ENCODE measurements at places on chromosomes 6 and 20.

GRCh38 chr20:62768551-62769287, 27.6 kb upstream of the MRGBP start:
- DNase-seq, result no peak

DNA sequence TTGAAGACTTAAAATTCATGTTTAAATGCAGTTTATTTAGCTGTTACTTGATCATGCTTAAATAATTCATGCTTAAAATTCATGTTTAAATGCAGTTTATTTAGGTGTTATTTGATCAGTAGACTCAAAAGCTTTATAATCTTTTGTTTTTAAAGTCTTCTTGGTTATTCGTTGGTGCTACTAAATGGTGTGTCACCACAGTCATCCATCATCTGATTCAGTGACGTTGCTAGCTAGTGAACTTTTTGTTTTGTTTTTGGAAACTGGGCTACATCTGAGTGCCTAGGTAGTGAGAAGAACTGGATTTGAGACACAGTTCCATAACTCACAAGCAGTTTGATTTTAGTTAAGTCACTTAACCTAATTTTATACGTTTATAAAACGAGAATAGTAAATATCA, 20.9 kb downstream of the SCAF8 start:
- DNase-seq, result no peak

GRCh38 chr6:49499623-49500022, at the start of gene GLYATL3:
TSS of gene GLYATL3 (plus strand) at chr6:49499923. CDS start at chr6:49511991, 12,068 bp downstream.
- DNase-seq, result no peak

DNA sequence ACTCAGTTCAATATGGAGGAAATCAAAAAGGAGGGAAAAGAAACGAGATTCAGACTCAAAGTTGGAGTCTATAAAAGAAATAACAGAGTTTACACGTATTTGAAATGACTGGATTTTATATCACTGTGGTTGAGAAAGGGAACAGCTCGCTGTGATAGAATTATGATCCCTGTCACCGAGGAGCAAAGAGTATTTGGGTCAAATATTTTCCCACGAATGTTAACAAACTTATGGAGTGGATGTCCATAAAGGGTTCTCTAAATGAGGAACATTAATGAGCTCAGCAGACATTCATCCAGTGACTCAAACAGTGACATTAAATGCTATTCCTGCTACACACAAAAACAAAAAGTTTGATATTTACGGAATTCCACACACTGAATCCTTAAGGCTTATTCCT, 57.9 kb downstream of the FHL5 start:
- DNase-seq, result no peak

- DNase-seq, result no peak
Observed at GRCh38 chr6:158900663-158901312, 81.6 kb upstream of the EZR start.

GRCh38 chr6:113362301-113363047, 494.7 kb upstream of the MARCKS start:
- no peak for DNase-seq

GRCh38 chr6:5164092-5164491, 79.0 kb downstream of the PPP1R3G start:
- no peak for DNase-seq

DNA sequence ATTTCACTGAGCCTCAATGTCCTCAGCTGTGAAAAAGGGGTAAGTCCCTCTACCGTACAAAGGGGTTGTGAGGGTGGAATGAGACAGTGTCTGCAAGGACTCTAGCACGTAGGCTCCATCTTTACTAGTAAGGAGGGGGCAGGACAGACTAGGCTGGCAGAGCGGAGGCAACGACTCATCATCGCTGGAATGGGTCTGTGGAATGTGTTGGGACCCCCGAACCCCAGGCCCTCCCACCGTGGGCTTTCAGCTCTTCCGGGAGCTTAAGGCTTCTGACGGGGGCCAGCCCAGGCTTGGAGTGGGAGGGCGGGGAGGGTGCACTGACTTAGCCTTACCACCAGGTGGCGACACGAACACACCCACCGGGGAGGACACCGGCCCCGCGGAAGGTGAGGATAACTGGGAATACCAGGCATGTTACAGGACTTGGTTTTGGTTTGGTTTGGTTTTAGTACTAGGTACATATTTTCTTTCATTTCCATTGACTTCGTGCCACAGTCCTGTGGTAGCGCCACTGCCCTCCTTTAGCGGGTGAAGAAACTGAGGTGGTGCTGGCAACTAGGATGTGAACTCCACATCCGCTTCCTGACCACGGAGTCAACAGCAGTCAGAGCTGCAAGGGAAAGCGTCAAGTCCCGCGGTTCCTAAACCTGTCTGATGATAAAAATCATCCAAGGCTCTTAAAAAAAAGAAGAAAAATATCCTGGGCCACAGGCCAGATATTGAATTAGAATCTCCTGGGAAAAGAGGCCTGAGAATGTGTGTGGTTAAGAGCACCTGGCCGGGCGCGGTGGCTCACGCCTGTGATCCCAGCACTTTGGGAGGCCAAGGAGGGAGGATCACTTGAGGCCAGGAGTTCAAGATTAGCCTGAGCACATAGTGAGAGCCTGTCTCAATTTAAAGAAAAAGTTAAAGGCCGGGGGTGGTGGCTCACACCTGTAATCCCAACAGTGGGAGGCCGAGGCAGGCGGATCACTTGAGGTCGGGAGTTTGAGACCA, 10.3 kb upstream of the TULP1 start:
- DNase-seq, result peak; percentile 69

GRCh38 chr6:98828211-98828788, 6.1 kb upstream of the POU3F2 start:
- no peak for DNase-seq

GRCh38 chr20:24796236-24796635, 152.8 kb upstream of the CST7 start:
- no peak for DNase-seq

GRCh38 chr6:90385759-90386313, 89.2 kb upstream of the BACH2 start:
- DNase-seq, result no peak

DNA sequence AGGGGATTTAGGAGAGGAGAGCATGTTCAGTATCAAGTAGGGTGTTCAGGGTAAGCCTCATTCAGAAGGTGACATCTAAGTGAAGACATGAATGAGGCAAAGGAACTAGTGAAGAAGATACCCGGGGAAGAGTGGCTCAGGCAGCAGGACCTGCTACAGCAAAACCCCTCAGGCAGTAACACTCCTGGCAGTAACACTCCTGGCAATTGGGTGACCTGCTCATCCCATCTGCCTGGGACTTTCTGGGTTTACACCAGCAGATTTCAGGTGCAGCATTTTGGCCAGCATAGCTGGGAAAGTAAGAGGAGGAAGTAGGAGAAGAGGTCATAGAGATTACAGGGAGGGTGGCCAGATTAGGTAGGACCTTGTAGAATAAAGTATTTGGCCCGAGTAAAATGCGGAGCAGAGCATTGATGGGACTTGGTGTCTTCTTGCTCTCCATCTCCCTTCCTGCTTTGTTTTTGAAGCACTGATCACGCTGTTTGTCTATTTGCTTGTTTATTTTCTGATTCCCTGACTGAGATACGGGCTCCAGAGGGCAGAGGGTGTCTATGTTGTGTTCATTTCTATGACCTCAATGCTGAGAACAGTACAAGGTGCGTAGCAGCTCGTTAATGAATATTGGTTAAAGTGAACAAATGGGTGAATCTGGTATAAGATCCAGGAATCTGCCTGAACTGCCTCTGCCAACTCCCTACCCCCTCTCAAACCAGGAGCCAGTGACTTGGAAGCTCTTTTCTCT, 88.3 kb downstream of the IYD start:
- no peak for DNase-seq

- DNase-seq, result no peak
Observed at GRCh38 chr6:156687789-156688619, 89.2 kb upstream of the ARID1B start.

- DNase-seq, result no peak
Observed at GRCh38 chr6:121498481-121499276, 63.2 kb downstream of the GJA1 start.

DNA sequence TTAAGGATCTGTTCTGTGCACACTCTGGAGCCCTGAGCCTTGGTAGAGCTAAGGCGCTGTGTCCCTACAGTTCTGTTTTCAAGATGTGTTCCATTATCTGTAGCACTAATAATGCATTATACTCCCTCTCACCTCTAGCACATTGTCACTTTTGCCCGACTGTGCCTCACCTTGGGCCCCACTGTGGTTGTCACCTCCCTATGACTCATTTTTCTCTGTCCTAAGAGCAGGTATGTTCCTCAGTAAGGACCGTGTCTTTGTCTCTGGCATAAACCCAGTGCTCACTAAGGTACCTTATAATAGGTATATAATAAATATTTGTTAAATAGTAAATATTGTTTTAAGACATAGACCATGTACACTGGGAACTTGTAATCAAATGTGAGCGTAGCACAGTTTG, 942.5 kb upstream of the CITED2 start:
- DNase-seq, result no peak

- DNase-seq, result no peak
Observed at GRCh38 chr6:71481801-71482200, 193.2 kb downstream of the OGFRL1 start.

GRCh38 chr6:153449279-153449678, 318.2 kb upstream of the RGS17 start:
- DNase-seq, result no peak

- DNase-seq, result no peak
Observed at GRCh38 chr6:144651234-144651633, 366.1 kb downstream of the UTRN start.

DNA sequence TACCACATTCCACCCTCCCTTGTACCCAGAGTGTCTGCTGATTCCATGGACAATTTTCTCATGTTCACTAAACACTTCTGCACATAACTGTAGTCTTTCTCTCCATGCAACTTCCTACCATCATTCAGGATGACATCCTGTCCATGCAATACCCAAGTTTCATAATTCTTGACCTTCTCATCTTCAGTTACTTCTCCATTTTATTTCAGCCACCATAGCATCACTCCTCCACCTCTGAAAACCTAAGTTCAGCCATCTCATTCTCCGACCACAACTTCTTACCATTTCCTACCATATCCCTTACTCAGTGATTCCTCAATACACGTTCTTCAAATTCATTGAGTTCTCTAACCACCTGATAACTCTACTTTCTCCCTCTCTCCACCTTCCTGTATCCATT, 216.5 kb upstream of the TENT5A start:
- DNase-seq, result no peak

DNA sequence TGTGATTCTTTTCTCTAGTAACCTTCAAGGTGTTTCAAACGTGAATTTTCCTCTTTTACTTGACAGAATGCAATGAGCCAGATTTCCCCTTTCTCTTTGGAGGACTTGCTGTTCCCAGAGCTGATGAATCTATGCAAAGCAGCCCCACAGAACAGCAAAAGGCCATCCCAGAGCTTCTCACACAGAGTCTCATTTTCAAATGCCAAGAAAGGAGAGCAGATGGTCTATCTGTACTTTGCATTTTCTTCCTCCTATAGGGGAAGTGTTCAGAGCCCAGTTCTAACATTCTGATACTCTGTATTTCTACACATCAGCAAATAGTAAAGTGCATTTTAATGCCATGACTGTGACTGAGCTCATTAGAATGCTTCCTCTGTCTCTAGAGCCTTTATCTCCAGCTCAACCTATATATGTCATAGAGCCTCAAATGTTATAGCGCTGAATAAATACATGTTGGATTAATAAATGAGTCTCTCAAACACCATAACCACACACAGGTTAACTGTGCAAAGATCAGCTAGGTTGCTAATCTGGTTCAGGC, 81.8 kb upstream of the EYA4 start:
- DNase-seq, result no peak

GRCh38 chr6:52735071-52735470, 28.2 kb downstream of the GSTA2 start:
- no peak for DNase-seq

- DNase-seq, result no peak
Observed at GRCh38 chr6:94349227-94349626, 929.9 kb upstream of the EPHA7 start.

GRCh38 chr6:139577124-139577762, 202.8 kb upstream of the CITED2 start:
- no peak for DNase-seq

GRCh38 chr20:17281478-17281877, 54.6 kb downstream of the PCSK2 start:
- DNase-seq, result no peak

DNA sequence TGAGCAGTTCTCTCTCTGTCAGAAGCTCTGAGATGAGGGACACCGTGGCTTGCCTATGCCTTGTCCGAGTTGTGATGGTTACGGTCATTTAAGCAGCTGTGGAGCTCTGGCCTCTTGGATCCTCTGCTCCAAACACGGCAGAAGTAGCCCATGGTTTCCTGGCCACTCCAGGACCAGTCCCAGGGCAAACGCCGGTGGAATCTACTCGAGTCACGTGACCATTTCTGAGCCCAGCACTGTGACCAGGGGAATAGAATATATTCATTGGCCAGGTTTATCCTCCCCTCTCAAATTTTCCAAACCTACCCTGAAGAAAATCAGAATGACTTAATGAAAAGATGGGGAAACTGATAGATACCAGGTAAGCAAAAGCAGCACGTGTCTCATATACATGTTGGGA, 152.8 kb downstream of the TTLL2 start:
- DNase-seq, result no peak

DNA sequence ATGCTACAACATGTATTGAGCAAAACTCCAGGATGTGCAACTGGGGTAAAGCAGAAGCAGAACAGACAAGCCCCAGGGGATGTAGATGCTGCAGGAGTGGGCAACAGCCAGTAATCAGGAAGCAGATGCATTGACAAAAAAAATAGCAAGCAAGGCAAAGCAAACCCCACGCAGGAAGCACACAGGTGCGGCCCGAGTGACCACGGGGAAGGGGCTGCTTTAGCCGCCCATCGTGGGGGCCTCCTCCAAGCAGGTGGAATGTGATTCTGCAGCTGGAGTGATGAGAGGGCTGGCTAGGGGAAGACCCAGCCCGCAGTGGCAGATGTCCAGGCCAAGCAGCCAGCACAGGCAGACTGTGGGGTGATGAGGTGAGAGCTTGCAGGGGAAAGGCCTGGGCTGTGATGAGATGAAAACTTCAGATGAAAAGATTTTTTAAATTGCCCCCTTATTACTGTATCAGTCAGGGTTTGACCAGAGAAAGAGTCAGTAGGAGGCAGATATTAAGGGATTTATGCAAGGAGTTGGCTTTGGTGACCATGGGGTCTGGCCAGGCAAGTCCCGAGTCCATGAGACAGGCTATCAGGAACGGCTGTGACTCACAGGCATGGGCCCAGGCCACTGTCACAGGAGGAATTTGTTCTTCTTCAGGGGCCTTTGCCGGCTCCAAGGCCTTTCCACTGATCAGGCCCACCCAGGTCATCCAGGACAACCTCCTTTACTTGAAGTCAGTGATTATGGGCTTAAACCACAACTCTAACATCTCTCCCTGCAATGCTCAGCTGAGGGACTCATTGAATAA, 207.6 kb downstream of the ANKRD60 start:
- no peak for DNase-seq

- no peak for DNase-seq
Observed at GRCh38 chr6:93165850-93166430, 253.4 kb downstream of the EPHA7 start.

DNA sequence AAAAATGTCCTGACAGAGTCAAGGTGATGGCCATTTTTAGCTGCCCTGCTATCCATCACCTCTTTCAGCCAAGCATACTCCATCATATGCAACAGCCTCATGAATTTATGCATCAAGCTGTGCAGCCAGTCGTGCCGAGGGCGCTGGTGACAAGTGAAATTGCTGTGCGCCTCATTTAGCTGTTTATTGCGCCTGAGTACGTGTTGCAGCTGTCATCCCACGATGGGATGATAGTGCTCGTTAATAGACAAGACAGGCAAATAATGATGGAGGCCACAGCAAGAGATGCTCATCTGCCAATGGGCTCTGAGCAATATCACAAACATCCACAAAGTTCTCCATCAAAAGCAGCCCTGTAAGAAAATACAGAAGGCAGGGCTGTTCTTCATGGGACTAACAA, 562.3 kb upstream of the POU3F2 start:
- no peak for DNase-seq

Data from stimulated activated CD4-positive, alpha-beta T cell treated with anti-CD3 and anti-CD28 coated beads, Interleukin-4, amount 100 ng/mL, for 48 hours (primary cell).